ENCODE measurements at places on chromosomes 1 and 21.

DNA sequence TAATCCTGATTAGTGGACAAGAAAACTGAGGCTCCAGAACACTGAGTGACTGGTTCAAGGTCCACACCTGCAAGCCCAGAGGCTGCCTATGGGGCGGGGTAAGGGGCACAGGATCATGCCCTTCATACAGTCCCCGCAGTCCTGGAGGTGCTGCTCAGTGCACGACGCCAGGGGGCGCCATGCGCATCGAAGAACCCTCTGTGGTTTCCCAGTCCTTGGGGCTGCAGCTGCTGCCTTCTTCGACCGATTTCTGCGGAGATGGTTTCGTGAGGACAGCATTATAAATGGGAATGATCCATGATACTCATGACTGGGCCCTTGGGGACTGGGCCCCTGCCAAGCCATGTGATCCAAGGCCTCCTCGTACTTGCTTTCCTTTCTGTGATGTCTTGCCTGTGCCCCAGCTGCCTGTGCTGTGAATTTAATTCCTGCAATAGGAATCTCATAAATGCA is 37.1 kb upstream of the ARHGEF10L start:
- DNase-seq, result peak; percentile 57

GRCh38 chr1:209607102-209607794 is 23.7 kb downstream of the CAMK1G start:
- DNase-seq, result peak; percentile 21

- DNase-seq, result peak; percentile 76
These were observed 34.1 kb downstream of the TMCO4 start for GRCh38 chr1:19765623-19766022.

DNA sequence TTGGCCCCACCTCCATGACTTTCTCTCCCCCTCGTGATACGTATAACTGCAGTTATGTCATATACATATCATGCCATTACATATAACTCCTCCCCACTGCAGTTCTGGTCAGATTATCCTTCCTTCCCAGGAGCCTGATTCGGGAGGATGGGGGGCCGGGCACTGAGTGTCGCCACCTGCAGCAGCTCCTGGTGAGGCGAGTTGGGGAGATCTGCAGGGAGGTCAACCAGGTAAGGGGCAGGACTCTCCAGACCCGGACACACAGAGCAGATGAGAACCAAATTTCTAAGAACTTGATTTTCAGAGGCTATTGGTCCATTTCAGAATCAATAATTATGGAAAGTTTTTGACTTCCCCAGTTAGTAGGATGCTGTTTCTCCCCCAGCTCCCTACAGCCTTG is 19.5 kb downstream of the HYI start:
- no peak for DNase-seq

GRCh38 chr1:214658785-214659184 is 55.8 kb downstream of the CENPF start:
- DNase-seq, result no peak

DNA sequence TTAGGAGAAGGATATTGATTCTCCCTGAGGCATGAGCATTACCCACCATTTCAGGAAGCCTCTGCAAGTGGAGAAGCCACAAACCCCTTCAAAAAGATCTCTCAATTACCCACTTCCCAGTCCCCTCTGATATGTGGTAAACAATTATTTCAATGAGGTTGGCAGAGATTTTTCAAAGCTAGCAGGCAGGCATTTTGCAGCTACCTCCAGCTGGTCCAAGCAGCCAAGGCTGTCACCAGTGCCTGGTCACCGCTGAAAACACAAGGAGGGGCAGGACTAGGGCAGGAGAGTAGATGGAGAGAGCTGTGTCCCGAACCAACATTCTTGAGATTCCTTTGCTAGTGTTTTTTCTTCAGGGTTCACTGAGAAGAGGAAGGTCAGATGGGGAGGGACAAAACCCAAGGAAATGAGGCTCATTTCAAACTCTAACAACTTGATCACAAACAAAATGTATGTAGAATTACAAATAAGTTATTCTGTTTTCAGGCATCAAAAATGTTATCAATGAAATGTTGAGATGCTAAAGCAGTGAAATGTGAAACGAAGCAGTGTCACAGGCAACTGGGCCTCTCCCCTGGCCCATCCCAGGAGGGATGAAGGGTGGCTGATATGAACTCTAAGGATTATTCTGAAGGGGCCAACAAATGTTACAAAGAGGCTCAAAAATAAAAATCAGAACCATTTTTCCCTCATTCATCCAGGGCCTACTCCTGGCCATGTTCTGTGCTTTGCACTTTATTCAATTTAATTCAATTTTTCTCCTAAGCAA is 22.3 kb downstream of the APP start:
- DNase-seq, result no peak

GRCh38 chr1:176770066-176770465 is 307.1 kb downstream of the PAPPA2 start:
- no peak for DNase-seq

DNA sequence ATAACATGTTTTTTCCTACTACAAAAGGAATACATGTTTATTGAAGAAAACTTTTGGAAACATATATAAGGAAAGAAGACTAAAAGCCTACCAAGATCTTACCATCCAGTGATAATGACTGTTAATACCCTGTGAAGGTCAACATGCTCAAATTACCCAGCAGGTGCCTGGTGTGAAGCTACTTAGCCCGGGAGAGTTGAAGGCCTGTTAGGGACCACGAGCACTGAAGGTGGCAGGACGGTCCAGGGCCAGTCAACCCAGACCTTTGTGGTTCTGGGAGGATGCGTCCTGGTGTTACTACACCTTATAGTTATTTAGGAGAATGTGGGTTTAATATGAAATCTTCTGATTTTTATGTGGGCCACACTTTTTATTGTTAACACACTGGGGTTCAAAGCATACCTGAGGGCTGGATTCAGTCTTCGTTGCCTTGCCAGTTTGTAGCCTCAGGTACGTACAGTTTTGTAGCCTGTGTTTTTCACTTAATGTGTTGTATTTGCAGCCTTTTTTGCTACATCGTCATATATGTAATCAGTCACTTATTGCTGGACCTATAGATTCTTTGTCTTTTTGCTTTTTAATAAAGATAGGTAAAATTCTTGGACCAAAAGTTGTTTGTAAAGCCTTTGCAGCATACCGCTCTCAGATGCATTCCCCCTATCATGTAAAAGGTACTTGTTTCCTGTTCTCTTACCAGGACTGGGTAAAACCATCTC is 9.8 kb downstream of the ITSN1 start:
- no peak for DNase-seq

GRCh38 chr1:203630697-203631096 is 4.1 kb downstream of the ATP2B4 start:
- DNase-seq, result no peak

- no peak for DNase-seq
These were observed at the start of gene GPR137B for GRCh38 chr1:236142253-236143103. TSS of gene GPR137B (plus strand) at chr1:236142539. CDS start at chr1:236142623, 84 bp downstream.

GRCh38 chr1:65527190-65527589 is 106.7 kb downstream of the LEPR start:
- peak; percentile 46 for DNase-seq

DNA sequence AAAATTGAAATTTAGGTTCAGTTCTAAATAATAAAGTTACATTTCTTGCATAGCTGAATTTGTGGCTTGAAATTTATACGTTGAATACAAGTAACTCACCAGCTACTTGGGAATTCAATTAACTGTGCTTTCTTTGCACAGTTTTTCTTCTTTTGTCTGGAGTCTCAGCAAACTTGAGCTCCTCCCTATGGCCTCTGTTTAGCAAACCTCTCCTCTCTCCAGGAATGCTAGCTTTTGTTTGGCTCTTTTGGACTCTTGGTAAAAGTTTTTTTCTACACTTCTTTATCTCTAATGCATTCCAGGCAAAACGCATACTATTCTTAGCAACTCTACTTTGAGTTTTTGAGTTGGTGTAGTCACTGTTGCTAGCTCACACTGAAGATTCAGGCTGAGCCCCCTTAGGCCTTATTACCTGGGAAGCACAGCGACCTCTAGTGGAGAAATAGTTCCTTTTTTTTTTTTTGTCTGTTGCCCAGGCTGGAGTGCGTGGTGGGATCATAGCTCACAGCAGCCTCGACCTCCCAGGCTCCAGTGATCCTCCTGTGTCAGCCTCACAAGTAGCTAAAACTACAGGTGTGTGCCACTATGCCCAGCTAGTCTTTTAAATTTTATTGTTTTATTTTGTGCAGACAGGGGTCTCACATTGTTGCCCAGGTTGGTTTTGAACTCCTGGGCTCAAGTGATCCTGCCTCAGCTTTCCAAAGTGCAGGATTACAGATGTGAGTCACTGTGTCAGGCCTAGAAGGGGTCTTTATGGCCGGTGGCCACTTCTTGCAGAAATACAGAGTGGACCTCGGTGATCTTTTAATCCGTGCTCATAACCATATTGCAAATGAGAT is 61.7 kb downstream of the CASQ2 start:
- peak; percentile 24 for DNase-seq

GRCh38 chr1:87058343-87058649 is 143.9 kb downstream of the HS2ST1 start:
- DNase-seq, result no peak

DNA sequence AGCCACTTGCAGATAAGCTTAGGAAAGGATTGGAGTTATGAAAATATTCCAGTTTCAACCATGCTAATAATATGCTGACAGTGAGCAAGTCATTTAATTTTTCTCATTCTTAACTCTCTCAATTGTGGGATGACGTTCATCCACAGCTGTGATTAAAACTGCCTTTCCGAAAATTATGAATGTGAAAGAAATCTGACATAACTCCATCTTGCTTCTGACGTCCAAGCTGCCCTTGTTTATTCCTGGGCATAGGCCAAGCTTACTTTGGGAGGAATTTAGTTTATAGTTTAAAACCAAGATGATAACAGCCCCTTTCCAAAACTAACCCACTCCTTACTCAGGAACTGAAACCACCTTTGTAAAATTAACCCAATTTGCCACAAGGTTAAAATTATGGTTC is 11.0 kb upstream of the RGS18 start:
- DNase-seq, result no peak

DNA sequence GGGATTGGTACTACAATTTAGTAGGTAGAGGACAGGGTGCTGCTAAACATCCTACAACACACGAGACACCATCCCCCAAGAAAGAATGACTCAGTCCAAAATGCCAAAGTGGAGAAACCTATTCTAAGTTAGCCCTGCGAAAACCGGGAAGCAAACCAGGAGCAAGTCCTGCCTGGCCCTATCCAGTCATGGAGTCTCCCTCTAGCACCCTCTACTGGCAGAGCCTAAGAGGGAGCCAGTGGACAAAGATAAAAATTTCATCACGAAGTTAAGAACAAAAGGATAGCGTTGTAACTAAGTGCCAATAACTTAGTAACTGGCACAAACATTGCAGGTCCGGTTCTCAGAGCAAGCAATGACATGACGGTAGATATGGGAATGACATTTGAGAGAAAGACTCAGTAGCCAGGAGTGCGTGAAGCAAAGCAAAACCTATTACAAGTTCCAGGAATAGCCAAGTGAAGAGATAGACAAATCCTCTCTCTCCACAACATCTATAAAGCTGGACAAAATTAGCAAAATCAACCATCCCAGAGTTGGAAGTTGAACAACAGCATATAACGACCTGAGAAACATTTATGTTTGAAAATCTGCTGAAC is 383.5 kb downstream of the OMA1 start:
- DNase-seq, result peak; percentile 3

DNA sequence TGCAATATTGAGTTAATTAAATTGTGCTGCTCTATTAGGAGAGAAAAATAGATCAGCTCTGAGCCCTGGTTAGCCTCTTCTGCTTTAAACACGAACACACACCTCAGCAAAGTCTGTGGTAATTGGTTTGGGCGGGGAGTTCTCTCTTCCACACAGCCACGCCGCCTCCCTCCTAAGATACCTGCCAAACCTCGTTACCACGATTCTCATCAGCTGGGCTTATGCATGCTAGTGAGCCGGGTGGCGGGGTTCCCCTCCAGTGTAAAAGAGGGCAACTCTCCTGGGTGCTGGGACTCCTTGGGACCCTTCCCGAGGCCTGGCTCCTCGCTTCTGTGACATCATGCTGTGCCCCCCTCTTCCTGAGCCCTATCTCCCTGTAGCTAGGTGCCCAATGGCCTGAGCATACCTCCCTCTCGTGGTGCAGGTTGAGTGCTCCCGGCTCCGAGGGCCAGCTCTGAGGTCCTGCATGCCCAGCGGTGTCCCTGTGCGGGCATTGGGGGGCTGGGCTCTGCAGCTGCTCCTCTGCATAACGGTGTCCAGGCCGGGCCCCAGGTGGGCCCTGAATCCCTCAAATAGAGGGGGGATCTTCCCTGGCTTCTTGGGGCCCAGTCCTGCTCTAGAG is 182.9 kb downstream of the PRDM16 start:
- DNase-seq, result no peak

GRCh38 chr1:32651461-32652073 is 559 bp downstream of the RBBP4 start:
- no peak for DNase-seq

DNA sequence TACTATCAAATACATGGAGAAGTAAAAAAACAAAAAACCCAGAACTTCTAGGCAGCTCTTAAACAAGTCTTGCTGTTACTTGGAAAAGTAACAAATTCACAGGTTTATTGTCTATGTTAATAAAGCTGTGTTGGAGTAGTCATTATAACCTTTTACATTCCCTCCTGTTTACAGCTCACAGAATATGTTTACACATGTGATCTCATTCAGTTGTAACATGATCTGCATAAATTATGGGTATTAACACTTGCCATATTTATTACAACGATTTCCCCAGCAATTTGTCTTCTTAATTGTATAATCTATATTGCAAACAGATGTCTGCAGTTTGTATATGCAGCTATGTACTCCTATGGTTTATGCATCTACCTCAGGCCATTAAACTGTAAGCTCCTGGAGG is 28.6 kb downstream of the ERG start:
- no peak for DNase-seq

GRCh38 chr1:162846256-162847212 is 14.4 kb downstream of the CCDC190 start:
- DNase-seq, result no peak

GRCh38 chr1:24392982-24393650 is 20.5 kb downstream of the STPG1 start:
- DNase-seq, result no peak

GRCh38 chr1:42034426-42034825 is 115.7 kb upstream of the HIVEP3 start:
- no peak for DNase-seq

GRCh38 chr1:119594376-119594775 is 53.7 kb downstream of the ZNF697 start:
- no peak for DNase-seq

GRCh38 chr1:72516826-72517225 is 234.5 kb upstream of the NEGR1 start:
- DNase-seq, result no peak

DNA sequence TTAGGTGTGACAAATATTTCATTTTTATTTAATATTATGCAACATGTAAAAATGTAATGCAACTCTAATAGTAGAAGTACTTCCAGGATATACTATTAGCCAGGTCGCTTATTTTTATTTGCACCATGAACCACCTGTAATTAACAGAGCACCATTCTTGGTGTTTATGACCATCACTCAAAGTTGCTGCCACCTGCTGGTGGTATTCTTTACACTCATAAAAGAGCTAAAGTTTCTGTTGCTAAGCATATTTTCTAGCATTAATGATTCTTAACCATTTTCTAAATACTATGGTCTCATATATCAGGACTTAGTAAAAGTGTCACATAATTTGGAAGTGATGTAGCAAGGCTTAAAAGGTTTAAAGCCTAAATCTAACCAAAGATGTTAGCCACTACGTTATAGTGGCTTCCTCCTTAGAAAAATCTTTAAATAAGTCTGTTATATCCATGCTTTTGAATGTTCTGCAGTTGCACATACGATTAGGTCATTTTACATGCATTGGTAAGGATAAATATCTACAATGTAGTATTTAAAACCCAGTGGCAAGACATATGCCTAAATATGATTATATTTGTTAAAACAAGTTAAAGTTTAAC is 244.5 kb downstream of the NEGR1 start:
- no peak for DNase-seq

GRCh38 chr1:147109041-147109440 is 63.2 kb downstream of the PRKAB2 start:
- DNase-seq, result no peak

- DNase-seq, result no peak
These were observed 824.6 kb upstream of the TMPRSS15 start for GRCh38 chr21:19228226-19228625.

All from AG04449 (cell line).